ENCODE measurements at places on chromosomes 5 and 9.

GRCh38 chr5:68424799-68425537 lies 209.4 kb downstream of the PIK3R1 start:
- no peak for DNase-seq

DNA sequence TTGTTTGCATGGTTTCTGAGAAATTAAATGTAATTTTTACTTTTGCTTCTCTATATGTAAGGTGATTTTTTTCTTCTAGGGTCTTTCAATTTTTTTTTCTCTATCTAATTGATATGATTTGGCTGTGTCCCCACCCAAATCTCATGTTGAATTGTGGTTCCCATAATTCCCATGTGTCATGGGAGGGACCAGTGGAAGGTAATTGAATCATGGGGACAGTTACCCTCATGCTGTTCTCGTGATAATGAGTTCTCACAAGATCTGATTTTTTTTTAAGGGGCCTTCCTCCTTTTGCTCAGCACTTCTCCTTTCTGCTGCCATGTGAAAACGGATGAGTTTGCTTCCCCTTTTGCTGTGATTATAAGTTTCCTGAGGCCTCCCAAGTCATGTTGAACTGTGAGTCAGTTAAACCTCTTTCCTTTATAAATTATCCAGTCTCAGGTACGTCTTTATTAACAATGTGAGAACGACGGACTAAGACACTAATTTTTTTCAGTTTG lies 150.8 kb downstream of the MTRR start:
- DNase-seq = no peak

GRCh38 chr9:27586304-27586703 lies 13.0 kb upstream of the C9orf72 start:
- no peak for DNase-seq

DNA sequence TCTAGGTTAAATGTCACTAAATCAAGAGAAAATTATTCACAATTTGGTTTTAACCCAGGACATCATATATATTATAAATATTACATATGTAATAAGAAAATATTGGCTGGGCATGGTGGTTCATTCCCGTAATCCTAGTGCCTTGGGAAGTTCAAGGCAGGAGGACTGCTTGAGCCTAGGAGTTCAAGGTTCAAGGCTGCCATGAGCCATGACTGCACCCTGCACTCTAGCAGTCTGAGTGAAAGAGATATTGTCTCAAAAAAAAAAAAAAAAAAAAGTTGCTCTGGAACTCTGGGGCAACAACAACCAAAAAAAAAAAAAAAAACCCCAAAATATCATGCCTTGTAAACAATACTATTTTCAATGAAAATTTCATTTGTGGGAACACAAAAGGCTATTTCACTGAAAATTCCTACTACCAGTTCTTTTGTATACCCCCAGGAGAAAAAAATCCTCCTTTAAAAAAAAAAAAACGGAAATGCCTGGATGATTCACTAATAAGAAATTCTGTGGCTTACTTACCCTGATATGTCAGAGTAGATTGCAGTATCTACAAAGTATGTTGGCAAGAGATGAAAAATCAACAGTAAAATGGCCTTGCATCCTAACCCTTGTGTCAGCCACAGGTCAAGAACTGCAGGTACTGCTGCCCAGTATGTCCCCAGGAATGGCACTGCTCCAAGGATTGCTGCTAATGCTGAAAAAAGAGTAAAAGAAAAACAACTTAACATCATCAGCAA lies 22.6 kb upstream of the CTNNAL1 start:
- DNase-seq = no peak

DNA sequence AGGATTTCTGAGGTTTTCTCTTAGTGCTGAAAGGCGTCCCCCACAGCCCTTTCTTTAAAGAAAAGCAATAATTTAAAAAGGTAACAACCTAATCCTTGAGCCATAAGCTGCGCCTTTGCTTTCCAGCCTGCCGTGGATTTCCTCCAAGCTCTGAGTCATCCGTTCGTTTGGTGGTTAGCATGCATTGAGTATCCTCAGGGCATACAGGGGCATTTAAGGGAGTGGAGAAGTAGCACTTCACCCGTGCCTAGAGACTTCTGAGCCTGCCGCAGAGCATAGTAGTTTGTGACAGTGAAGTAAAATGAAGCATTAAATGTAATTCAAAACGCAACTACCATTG lies 892 bp upstream of the TNC start:
- peak; percentile 77 for DNase-seq

GRCh38 chr5:109695005-109695926 lies 5.5 kb downstream of the MAN2A1 start:
- DNase-seq = no peak

- no peak for DNase-seq
Measured at GRCh38 chr9:114344188-114344566, 14.5 kb downstream of the ORM2 start.

GRCh38 chr5:367358-368130 lies 46.0 kb downstream of the AHRR start:
- DNase-seq = no peak

- DNase-seq = no peak
Measured at GRCh38 chr5:179268966-179269693, 76.1 kb downstream of the ADAMTS2 start.

- DNase-seq = peak; percentile 92
Measured at GRCh38 chr9:123929870-123930831, at the start of gene DENND1A. DENND1A (minus strand) TSS chr9:123930126; CDS start chr9:123929905, 221 bp downstream.

- no peak for DNase-seq
Measured at GRCh38 chr9:94703488-94704140, 22.9 kb upstream of the AOPEP start.

- DNase-seq = no peak
Measured at GRCh38 chr5:143118222-143118621, 285.3 kb downstream of the NR3C1 start.

DNA sequence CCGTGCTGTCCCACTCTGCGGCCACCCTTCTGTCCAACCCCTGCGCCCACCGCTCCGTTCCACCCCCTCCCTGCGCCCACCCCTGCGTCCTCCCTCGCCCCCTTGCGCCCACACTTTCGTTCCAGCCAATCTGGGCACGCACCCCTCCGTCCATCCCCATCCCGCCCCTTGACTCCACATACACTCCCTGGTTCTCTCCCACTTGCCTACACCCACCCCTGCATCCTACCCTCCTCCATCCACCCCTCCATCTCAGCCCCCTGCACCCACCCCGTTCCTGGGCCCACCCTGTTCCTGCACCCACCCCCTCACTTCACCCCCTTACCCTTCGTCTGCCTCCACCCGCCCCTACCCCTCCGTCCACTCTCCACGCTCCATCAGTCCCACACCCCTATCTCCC lies 7.0 kb downstream of the ADAMTS13 start:
- DNase-seq = no peak

- DNase-seq = no peak
Measured at GRCh38 chr5:59921816-59922215, 28.3 kb upstream of the PDE4D start.

GRCh38 chr5:31937226-31937625 lies 236.9 kb downstream of the GOLPH3 start:
- DNase-seq = no peak

DNA sequence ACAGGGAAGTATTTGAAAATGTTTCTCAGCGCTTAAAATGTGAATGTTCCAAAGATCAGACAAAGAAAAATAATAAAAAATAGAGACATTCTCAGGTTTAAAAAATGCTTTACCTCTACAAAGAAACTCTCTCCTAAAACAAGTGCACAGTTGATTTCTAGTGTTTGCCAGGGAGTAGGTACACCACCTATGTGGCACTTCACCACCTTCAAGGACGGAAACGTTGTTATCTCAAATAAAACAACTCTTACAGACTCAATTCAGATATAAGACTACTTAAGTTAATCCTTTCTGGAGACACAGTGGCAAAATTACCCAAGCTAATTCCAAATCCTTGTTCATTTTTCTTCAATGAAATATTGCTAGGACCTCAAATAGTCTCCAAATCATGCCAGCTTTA lies 286.4 kb upstream of the ISL1 start:
- no peak for DNase-seq

DNA sequence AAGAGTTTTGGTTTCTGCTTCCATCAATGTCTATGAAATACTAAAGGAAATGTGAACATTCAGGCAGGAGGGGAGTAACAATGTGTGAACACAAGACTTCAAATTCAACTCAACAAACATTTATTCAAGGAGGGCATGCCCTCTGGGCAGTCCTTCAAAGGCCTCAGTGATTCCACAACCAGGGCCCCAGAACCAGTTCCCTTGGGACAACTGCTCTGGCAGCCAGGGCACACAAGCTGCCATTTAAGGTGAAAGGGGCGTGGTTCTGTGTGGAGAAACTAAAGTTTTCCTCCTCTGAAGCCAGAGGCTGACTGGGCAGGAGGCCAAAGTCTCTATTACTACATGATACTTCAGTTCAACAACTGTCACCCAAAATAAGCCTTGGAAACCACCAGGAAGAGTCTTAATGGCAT lies 3.2 kb downstream of the RBM18 start:
- DNase-seq = peak; percentile 23

- DNase-seq = no peak
Measured at GRCh38 chr5:61438298-61438970, 106.4 kb downstream of the ZSWIM6 start.

DNA sequence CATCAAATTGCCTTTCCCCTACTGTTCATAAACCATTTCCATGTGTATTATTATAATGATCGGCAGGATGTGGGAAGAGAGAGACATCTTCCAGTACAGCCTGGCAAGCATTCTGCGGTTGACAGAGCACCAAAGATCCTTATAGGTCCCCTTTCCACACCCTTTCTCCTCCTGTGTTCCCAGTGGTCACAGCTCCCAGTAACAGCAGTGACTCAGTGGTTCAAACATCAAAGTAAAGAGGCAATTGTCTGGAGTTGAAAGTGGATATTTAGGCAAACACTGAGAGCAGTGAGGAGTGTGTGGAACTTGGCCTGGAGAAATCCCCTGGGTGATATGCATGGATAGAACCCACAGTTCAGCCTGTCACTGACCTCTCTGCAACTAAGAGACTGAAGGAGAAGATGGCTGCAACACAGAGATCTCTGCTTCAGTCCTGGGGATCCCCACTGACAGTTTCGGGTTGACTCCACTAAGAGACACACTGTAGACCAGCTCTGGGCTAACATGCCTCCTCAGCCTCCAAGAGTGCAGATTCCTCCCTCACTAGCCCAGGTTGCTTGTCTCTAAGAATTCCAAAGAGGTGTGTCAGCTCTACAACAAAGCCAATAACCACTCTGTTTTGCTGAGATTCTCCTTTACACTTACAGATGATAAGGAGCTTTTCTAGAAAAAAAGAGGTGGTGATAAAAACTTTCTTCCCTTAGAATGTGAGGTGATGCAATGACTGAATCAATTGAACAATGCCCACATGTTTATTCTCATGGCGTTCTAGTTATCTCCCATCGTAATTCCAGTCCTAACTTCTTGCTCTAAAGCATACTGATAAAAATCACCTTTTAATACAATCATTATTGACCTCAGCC lies 94.4 kb upstream of the IL6ST start:
- DNase-seq = no peak

GRCh38 chr5:60843386-60843935 lies 608 bp downstream of the ELOVL7 start:
- no peak for DNase-seq

DNA sequence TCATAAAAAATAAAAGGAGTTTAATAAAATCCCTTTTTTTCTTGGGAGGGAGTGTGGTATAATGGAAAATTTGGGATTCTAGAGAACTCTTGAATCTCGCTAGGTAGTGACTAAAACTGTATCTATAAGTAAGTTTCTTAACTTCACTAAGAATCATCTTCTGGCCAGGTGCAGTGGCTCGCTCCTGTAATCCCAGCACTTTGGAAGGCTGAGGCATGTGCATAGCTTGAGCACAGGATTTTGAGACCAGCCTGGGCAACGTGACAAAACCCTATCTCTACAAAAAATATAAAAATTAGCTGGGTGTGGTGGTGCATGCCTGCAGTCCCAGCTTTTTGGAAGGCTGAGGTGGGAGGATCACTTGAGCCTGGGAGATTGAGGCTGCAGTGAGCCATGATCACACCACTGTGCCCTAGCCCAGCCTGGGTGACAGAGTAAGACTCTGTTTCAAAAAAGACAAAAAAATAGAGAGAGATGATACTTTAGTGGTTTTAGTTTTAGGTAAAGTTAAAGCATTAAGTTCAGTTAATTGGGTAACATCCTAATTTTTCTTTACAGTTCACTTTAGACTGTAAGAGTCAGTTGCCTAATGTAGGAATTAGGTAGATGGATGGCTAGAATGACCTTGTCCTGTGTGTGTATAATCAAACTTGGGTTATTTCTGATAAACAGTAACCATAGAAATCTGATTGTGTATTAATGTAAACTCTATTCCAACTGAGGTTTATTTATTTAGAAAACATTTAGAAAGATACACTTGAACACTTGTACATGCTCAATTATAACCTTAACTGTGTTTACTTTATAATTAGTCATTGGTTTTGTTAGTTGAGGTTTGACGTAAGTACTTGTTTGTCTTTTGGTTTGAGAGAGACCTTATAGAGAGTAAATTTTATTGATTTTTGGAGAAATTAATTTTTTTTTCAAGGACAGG lies 17.8 kb downstream of the UNC13B start:
- DNase-seq = no peak

DNA sequence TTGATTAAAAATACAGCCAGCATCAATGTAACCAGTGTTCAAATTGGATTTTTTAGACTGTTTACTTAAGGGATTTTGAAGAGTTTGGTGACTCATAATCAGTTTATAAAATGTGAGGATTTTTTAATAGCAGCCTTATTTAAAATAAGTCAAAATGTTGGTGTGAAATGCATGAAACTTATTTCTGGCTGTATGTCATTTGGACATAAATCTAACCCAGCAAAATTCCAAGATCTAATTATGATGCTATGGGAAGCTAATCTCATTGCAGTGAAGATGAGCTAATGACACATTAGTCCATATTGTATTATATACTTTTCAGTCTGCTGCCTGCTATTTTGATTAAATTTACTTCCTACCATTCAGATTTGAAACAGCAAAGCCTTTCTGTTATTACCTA lies 140.3 kb downstream of the AOPEP start:
- no peak for DNase-seq

- DNase-seq = no peak
Measured at GRCh38 chr5:73314395-73315257, 134.0 kb downstream of the FOXD1 start.

GRCh38 chr9:72476100-72476499 lies 45.3 kb upstream of the TMC1 start:
- no peak for DNase-seq

GRCh38 chr9:72351538-72352453 lies 13.2 kb downstream of the ZFAND5 start:
- DNase-seq = no peak

DNA sequence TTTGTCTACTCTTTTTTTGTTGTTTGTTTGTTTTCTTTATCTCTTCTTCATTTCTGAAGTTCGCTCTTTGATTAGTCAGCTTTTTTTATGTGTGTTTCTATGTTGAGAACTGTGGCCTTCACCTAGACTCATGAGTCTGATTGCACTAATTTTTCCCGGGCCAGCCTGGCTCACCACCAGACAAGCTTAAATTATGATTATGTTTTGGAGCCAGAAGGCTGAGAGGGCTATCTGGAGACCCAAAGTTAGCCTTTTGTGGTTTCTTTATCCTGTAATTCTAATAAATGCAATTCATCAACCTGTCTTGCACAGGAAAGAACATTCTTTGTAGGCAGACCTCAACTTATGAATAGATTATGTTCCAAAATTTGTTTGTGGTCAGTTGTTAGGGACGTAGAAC lies 20.8 kb upstream of the ACTBL2 start:
- DNase-seq = no peak

Measured in hindlimb muscle (tissue), 1 donor.